ENCODE measurements at places on chromosomes 13 and 19. TPM values are rescaled to one million over a fixed set of nuclear protein-coding genes. Genes with fewer than 3 reads are reported as not detected.

The NLRP4 gene
- not detected for polyA plus RNA-seq

The SRRM5 gene
- 2.1 TPM for polyA plus RNA-seq

The SPIB gene
- polyA plus RNA-seq, result 0.28 TPM

The DCT gene
- polyA plus RNA-seq, result 0.34 TPM

The RUBCNL gene
- polyA plus RNA-seq, result 2.9 TPM

The ZSCAN18 gene
- 91.1 TPM for polyA plus RNA-seq

DNA sequence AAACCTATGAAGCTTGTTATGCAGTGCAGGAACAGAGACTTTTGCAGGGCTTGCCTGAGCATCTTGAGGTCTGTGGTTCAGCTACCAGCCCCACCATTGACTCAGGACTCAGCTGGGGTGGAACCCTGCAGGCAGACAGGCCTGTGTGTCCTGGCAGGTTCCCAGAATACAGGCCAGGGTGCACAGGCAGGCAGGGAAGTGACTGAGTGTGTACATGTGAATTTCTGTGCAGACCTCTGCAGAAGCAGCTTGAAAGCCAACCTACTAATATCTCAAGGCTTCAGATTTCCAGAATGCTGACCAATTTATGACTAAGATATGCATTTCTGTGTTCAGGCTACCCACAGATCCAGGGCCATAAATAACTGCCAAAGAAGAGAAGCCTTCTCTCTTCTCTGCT is 254.4 kb downstream of the DLEU7 start:
- no peak for DNase-seq

DNA sequence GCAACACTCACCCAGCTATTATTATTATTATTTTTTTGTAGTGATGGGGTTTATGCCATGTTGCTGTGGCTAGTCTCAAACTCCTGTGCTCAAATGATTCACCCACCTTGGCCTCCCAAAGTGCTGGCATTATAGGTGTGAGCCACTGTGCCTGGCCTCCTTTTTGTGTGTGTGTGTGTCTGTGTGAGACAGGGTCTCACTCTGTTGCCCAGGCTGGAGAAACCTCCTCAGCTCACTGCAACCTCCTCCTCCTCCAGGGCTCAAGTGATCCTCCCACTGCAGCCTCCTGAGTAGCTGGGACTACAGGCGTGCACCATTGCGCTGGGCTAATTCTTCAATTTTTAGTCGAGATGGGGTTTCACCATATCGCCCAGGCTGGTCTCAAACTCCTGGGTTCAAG is 3.6 kb upstream of the MYDGF start:
- DNase-seq, result no peak

DNA sequence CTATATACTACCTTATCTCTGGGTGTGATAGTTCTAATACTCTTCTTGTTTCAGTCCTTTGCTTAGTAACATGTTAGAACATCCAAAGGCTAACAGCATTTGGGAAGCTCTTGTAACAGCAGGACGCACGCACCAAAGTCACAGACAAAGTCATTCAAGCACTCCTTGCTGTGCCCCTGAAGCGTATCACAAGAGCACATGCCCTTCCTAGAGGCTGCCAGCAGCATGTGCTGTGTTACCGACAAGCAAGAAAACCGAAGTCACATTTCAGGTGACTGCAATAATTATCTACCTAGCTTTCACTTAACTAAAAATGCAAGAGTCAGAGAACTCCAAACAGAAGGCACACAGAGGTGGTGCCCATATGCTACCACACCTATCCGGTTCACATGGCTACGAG is 194.1 kb downstream of the KLF12 start:
- no peak for DNase-seq

DNA sequence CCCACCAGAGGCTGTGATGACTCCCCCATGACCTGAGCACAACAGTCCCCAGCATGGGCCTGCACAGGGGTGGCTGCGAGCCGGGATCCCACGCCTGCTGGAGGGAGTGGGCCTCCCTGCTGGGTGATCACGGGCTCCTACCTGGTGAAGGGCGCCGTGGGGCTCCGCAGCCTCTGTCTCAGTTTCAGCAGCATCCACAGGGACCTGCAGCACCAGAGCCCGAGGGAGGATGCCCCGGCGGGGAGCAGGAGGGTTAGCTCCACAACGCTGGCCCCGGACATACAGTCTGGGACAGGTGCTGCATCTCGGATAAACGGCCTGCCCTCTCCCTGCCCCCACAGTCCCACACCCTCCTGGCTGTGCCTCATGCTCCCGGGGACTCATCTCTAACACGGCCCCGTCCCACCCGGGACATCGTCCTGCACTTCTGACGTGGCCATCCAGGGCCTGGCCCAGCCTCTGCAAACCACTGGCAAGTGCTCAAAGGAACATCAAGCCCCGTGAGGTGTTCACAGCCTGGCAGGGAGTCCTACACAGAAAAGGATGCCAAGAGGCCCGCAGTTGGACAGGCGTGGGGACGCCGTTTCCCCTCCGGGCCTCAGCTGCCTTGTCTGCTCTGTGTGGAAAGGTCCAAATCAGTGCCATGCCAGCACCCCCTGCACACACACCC is 10.5 kb downstream of the PEX11G start:
- DNase-seq, result no peak

GRCh38 chr13:108851660-108852059 is 222.2 kb downstream of the MYO16 start:
- DNase-seq, result no peak

DNA sequence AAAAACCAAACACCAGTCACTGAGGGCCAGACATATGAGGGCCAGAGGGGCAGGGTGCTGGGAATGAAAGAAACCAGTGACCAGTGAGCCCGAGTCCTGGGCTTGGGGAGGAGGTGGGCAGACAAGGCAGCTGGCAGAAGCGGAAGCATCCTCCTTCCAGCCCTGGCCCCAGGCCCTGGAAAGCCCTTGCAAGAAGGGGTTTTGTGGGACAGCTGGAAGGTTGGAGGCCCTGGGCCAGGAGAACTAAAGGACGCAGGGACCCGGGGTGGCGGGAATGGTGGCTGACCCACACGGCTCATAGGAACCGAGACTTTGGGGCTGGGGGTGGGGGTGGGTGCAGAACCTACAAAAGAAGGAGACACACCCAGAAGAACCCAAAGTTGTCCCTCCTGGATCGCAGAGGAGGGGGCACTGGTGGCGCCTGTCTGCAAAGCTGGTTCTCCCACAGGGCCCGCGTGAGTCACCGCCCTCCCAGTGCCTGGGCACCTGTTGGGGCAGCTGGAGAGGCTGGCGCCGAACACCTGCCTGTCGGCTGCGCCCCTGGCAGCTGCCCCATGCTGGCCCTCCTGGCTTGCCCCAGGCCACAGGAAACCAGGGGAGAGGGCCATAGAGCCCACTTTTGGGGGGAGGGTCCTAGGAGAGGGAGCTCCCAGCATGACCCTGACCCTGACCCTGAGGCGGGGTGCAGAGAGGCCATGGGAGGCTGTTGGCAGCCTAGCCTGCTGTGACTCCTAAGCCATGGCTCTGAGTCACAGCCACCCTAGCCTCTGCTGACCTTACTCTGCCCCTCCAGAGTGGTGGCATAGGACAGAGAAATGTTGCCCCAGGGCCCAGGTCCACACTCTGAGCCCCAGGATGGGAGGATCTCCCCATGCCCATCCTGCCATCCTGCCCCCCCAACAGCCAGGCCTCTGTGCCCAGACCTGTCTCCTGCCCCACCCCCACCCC is 802 bp downstream of the DMPK start:
- DNase-seq, result no peak

DNA sequence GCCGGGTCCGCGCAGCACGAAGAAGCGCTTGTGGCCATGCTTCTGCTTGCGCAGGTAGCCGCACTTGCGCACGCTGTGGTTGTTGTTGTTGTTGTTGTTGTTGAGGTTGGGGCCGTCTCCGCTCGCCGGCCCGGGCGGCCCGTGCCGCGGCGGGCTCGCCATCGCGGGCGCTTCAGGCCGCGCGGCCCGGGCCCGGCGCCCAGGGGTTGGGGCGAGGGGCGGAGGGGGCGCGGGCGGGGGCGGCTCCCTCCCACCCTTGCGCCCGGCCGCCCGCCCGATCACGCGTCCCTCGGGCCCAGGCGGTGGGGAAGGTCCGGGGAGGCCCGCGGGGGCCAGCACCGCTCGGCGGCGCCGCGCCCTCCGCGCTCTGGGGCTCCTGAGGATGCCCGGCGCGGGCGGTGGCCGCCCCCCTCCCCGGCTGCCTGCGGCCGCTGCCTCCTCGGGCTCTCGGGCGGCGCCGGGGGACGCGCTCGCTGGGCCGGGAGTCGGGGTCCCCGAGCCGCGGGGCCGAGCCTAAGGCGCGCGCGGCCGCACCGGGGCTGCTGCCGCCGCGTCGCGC is 412 bp downstream of the IRS2 start:
- peak; percentile 88 for DNase-seq

DNA sequence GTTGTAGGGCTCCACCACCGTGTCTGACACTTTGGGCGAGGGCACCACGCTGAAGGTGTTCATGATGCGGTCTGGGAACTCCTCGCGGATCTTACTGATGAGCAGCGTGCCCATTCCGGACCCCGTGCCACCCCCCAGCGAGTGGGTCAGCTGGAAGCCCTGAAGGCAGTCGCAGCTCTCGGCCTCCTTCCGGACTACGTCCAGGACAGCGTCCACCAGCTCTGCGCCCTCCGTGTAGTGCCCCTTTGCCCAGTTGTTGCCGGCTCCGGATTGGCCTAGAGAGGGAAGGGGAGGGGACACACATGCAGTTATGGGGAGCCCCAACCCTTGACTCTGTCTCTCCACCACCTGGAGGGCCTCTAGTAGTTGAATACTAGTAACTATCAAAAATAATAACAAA is 6.2 kb downstream of the TUBB4A start:
- DNase-seq, result no peak

DNA sequence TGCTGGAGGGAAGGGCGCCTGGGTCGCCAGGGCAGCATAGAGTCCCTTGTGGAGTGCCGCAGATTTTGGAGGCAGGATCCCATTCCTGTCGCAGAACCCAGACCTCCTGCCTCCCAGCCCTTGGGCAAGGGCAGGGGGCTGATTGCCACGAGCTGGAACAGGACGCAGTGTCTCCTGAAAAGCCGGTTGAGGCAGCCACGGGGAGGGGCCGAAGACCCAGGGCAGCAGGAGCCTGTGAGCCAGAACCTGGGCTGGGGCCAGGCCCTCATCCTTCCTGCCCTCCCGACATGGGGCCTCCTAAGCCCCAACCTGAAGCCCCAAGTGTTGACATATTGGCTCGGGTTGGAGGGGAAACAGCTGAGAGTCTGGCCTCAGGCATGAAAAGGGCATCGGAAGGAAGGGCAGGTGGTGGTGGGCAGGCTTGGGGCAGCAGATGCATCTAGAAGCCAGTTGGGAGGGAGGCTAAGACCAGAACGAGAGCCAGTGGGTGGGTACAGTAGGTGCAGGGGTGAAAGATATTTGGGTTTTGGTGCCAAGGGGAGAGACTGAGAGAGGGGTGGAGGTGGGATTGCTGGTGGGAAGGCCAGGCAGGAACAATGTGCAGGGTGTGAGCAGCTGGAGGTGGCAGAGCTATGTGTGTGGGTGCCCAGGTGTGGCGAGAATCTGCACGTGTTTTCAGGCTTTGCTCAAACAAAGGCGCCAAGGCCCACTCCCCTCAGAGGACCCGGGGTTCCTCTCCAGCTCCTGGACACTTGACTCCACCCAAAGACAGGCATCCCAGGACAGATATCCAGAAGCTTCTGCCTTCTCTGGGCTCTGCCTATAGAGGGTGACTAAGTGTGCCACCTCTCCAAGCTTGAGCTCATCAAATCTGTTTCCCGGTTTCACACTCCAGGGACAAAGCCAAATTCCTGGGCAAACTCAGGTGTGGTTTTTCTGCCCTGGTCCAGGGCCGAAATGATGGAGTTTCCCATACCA is 1.4 kb upstream of the SBSN start:
- DNase-seq, result no peak

GRCh38 chr19:13621413-13621812 is 115.1 kb upstream of the CACNA1A start:
- DNase-seq, result no peak
